ENCODE measurements at places on chromosomes 11 and 22. TPM values are rescaled to one million over a fixed set of nuclear protein-coding genes. Genes with fewer than 3 reads are reported as not detected.

GRCh38 chr11:62142921-62143320 is 19.1 kb downstream of the INCENP start:
- no peak for DNase-seq

- DNase-seq: no peak
Observed at GRCh38 chr11:69123593-69124545, 31.9 kb upstream of the SMIM38 start.

GRCh38 chr22:49599691-49600455 is 227.8 kb downstream of the BRD1 start:
- DNase-seq: no peak

DNA sequence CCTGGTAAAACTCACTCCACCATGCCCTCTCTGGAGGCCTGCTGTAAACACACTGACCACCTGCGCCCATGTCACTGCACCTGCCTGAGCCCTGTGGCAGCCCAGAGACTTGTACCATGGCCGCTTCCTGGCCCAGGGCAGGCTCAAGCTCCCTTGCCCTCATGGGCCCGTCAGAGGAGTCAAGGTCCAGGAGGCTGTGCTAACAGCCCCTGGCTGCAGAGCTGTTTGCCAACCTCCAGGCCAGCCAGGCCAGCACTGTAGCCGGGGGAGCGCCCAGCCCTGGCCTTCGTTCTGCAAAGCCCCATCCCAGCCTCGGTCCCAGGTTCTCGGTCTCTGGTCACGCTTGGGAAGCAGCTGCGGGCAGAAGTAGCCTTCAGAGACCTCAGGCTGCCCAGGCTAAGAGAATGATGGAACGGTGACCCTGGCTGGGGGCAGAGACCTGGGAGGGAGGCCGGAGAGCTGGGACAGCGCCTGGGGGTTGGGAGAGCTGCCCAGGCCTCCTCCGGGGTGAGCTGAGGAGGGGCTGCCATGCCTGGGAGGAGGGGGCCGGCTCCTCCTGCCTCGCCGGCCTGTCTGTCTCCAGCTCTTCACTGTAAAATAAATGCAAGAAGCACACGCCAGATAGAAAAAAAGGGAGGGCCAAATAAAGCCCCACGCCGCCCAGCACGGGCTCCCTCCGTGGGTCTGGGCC is 11.9 kb upstream of the TCF20 start:
- no peak for DNase-seq

GRCh38 chr11:14232652-14233051 is 126.3 kb downstream of the RRAS2 start:
- peak; percentile 9 for DNase-seq

Gene LIF
- total RNA-seq: 70.9 TPM

Gene OR52D1
- not detected for total RNA-seq

GRCh38 chr11:73660497-73661034 is 14.2 kb downstream of the PLEKHB1 start:
- no peak for DNase-seq

Gene DNAJB7
- total RNA-seq: not detected

Gene MS4A3
- total RNA-seq: not detected
